ENCODE measurements at places on chromosomes 2 and 18. TPM values are rescaled to one million over a fixed set of nuclear protein-coding genes. Genes with fewer than 3 reads are reported as not detected.

DLX2 gene
- 0.24 TPM for total RNA-seq

BMP10 gene
- not detected for total RNA-seq

GNLY gene
- not detected for total RNA-seq

RTKN gene
- 19.2 TPM for total RNA-seq

SERPINB12 gene
- total RNA-seq: 0.32 TPM

LYPD6B gene
- total RNA-seq: 18.6 TPM

ACTR3 gene
- 335 TPM for total RNA-seq

PSMA8 gene
- not detected for total RNA-seq

CLHC1 gene
- total RNA-seq: 6.8 TPM

UNC80 gene
- total RNA-seq: not detected

APOB gene
- under 0.01 TPM for total RNA-seq

LIMS4 gene
- not detected for total RNA-seq

PID1 gene
- 8.5 TPM for total RNA-seq

PREB gene
- 43.2 TPM for total RNA-seq

AGXT gene
- not detected for total RNA-seq

GDF7 gene
- total RNA-seq: under 0.01 TPM

C2orf80 gene
- not detected for total RNA-seq

PCARE gene
- total RNA-seq: not detected

LGALSL gene
- total RNA-seq: 3.1 TPM

MBP gene
- 13.2 TPM for total RNA-seq

APCDD1 gene
- 511 TPM for total RNA-seq

UGT1A3 gene
- not detected for total RNA-seq

TRIM43 gene
- not detected for total RNA-seq

NPHP1 gene
- 4.4 TPM for total RNA-seq
